ENCODE measurements at places on chromosomes 12 and 14.
A peak's percentile ranks its signal among the peaks of the same experiment; 100 is the strongest.

DNA sequence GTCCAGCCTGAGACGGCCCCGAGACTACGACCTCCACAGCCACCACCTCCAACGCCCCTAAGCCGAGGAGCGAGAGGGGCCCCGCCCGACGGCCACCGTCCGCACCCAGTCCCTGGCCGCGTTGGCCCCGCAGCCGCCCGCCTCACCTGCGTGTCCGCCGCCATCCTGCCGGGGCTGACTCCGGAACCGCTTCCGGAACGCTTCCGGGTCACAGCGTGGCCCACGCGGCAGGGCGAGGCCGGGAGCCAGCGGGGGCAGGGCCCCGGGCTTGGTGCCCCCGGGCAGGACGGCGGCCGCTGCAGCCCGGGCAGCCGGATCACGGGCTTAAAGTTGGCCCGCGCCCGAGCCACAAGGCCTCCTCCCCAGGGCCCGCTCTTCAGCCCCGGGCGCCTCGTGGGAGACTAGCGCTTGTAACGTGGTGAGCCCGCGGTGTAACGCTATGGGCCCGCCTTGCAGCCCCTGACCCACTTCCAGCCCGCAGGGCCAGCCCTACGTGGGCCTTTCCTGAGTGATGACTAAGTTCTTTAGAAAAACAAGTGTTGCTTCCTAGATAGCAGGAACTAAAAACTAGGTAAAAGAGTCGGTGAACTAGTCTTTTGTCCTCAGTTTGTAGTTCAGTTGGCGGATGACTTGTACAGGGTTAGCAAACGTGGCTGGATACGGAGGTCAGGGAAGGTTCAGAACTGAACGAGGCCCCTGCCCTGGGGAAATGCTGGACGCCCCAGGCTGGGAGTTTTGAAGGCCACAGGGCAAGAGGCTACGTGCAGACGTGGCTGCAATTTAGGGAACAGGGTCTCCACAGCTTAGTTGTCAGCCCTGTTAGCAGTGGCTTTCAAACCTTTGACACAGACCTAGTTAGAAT is at the start of gene GCN1:
GCN1 (minus strand) TSS at position 182 of the 862 bp plus-strand sequence; CDS start at position 164, 18 bp downstream.
- peak; percentile 83 for DNase-seq

DNA sequence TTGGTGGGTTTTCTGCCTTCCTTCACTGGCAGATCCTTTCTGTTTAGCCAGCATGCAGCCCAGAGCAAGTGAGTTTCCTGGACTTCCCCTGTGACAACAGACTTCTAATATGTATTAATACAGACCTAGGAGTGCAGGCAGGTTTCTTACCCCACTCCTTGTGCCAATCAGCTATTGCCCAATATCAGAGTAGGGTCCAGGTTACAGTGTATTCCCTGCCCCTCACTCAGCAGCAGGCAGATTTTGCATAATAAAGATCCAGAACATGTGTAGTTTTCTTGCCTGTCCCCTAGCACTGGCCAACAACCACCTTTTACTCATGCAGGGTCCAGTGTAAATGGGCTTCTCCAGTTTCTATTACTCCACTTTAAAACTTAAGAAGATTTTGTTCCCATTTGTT is 4.7 kb upstream of the SMIM10L1 start:
- no peak for DNase-seq

DNA sequence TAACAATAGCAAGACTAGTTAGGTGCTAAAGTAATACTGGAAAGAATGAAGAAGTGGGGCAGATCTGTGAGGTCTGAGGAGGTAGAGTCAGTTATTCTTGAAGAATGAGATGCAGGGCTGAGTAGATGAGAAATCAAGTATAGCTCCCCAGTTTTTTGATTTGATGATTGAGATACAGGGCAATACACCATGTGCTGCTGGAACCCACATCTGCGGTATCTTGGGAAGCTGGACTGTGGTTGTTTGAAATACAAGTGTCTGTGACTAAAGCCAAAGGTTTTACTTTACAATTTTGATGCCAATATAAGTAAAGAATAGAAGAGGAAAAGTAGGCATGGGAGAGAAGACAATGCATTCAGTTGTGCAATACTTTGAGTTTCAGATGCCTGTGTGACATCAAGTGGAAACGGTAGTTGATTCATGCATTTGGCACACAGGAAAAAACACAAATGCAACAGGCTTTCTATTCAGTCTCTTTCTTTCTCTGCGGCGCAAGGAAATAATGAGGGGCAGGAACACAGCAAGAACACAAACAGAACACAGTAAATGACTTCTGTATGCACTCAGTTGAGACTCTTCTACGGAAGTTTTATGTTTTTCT is 190.2 kb upstream of the SLC38A2 start:
- DNase-seq: no peak

DNA sequence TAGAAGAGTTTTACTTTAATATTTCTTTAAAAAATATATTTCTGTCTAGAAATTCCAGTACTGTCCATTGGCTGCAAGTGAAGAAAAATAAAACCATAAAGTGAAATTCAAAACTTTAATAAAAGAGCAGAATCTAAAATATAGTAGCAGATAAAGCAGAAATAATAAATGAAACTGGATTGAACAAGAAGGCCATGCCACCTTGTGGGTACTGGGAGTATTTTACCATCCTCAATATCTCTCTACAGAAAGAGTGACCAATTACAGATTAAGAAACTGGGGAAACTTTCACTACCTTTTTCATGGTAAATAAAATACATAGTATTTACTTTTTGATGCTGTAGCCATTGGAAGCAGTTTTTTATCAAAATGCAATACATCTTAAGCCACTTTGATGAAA is 220.5 kb downstream of the BCAT1 start:
- no peak for DNase-seq

GRCh38 chr12:29960122-29960521 is 176.4 kb upstream of the TMTC1 start:
- DNase-seq: no peak

DNA sequence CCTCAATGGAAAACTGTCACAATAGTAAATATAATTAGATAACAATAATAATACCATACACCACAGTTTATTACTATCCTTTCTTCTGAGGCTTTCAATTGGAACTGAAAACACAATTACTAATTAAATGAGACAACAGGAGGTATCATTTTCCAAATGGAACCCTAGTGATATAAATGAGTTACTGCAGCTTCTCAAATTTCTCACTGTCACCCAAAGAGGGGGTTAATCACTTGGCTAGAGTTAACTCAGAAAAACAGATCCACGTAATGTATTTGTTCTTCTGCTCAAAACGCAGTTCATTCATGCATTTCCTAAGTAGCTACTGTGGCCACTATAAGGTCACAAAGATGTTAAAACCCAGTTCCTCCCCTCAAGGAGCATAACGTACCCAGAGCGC is 120.9 kb upstream of the FOXN3 start:
- no peak for DNase-seq

DNA sequence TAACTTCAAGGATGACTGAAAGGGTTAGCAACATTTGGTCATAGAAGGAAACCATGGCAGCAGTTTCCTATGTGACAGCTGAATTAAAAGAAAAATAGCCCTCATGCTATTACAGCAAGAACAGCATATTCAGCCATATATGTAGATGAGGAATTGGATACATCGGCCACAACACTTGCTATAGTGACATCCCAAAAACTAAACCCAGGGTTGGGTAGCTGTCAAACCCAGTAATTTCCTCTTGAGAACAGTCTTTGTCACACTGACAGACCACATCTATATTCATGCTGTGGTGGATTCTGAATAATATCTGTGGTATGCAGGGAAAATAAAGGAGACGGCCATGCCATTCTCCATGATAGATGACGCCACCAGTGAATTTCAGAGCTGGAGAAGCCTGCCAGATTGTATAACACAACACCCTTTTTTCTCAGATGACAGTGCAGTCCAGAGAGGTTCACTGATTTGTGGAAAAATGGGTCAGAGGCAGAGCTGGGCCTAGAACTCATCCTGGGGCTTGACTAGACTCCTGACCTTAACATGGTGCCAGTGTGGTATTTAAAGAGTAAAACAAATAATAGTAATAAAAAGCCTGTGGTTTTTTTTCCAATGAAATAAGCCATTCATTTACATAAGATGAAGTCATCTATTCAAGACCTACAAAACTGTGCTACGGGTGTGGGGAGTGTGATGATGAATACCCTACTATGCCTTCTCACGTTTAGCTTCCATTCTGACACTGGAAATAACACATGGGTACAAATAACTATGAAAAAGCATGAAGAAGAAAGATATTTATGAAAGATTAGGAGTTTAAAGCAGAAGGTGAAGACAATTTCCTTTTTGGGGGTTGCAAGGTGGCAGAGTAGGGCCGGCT is 32.3 kb downstream of the EFCAB11 start:
- no peak for DNase-seq

Measured in activated CD4-positive, alpha-beta T cell treated with anti-CD3 and anti-CD28 coated beads, Interleukin-2, amount 50 U/mL, for 1 hour (primary cell).